NCI-H1930 (cell line): ENCODE measurements at places on chromosomes 7 and 10.

- no peak for DNase-seq
Observed at GRCh38 chr7:106452031-106452851, 167.5 kb upstream of the NAMPT start.

DNA sequence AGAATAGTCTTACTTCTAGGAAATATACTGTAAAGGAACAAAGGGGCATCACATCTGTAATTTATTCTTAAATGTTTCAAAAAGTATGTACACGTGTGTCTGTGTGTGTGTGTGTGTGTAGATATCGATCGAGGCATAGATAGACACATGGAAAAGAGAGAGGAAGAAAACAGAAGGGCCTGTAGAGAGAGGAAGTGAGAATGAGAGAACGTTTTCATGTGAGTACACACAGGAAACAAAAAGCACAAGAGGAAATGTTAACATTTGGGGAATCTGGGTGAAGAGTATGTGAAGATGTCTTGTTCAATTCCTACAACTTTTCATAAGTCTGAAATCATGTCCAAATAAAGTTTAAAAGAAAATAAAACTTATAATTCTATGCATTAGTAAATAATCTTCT lies 286.5 kb upstream of the SORCS1 start:
- no peak for DNase-seq

GRCh38 chr7:30406664-30407425 lies 71.7 kb downstream of the NOD1 start:
- no peak for DNase-seq

- no peak for DNase-seq
Observed at GRCh38 chr10:21498377-21498776, 27.1 kb downstream of the SKIDA1 start.

DNA sequence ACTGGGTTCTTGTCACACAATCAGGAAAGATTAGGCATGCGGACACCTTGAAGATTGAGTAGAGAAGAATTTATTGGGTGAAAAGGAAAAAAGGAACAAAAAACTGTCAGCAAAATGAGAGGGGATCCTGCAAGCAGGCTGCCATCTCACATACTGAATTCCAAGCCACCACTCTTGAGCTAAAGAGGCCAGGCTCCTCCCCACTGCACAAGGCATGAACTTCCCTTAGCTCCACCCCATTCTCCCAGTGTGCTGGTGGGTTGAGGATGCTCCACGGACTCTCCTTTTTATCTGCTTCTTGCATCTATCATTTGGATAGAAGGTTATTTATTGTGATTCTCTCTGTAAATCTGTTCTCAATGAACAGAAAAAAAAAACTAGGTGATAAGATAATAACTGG lies 79.6 kb downstream of the ANKRD7 start:
- no peak for DNase-seq

DNA sequence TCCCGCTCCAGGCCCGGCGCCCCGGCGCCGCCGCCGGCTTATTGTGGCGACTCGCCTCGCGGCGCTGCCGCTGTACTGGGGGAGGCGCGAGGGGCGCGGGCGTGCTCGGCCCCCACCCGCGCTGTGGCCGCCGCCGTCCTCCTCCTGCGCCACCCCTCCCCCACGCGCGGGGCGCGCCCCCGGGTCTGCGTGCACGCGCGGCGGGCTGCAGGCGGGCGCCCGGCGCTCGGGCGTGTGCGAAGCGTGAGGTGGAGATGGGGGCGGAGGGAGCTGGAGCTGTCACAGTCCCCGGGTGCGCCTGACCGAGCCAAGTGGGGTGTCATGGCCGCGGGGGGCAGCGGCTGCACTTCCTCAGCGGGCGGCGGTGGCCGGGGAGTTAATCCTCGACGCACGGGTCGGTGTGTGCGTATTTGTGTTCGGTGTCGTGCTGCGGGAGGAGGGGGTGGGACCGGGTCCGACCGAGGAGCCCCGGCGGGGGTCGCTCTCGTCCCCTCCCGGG lies 672 bp downstream of the LCOR start:
- peak; percentile 47 for DNase-seq

DNA sequence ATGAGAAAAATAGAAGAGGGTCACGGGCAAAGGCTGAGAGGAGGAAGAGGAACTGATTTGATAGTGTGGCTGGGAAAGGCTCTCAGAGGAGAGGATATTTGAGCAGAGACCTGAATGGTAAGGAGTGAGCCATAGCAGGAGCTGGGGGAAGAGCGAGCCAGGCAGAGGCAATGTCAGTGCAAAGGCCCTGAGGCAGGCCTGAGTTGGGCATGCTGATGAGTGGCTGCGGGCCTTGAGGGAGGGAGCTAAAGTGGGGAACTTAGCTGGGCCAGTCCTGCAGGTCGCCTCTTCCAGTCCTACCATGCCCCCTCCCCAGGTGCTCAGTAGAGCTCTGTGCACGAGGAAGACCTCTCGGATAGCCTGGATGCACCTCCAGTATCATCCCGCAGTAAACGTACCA lies 55.4 kb upstream of the FGFR2 start:
- DNase-seq, result no peak

DNA sequence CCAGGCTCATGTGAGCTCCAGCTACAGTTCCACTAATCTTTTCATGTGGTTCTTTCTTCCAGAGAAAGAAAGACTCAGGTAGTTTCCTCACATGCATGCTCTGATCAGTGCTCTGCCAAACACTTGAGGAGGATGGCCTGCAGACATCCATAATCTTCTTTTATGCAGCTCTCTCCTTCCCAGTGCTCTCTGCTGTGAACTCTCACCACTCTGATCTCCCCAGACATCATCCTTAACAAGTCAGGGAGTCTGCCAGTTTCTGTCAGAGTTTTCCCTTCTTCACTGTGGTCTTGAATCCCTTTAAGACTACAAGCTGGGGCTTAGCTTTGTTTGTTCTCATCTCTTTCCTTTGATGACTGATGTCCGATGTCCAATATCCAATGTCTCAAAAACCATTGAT lies 203.4 kb upstream of the PRKCQ start:
- DNase-seq, result no peak

DNA sequence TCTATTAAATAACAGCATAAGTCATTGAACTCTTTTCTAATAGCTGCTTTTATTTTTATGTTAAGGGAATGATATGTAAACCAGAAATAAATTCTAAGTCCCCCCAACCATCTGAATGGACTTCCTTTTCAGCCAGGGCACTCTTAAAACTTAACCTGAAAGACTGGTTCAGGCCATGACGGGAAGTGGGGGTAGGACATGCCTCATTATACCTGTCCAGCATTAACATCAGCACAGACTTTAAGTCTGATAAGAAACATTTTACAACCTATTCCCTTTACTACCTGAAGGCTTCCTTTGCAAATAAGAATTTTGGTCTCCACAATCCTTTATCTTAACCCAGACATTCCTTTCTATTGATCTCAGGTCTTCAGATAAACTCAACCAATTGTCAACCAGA lies 56.0 kb upstream of the CYP2C18 start:
- DNase-seq, result no peak

GRCh38 chr10:25015828-25016375 lies at the start of gene ENKUR:
TSS of gene ENKUR (minus strand) at chr10:25016158. CDS start at chr10:25015936, 222 bp downstream.
- DNase-seq, result peak; percentile 64
